ENCODE measurements at places on chromosomes 13 and 19. TPM values are rescaled to one million over a fixed set of nuclear protein-coding genes. Genes with fewer than 3 reads are reported as not detected.

DNA sequence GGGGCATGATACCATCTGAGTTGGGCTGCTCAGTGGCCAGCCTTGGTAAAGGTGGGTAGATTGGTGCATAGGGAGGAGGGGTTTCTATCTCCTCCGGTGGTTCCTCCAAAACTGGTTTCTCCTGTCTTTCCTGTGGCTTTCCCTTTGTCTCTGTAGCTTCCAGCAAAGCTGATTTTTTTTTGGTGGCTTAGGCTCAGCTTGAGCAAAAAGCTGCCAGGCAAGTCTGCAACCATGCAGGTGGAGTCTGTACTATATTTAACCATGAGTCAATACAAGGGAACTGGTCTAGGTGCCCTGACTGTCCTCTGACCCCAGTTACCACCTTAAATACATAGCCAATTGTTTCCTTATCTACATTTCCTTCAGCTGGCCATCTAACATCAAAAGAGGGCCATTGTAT is 64.0 kb upstream of the ZNF681 start:
- no peak for DNase-seq

DNA sequence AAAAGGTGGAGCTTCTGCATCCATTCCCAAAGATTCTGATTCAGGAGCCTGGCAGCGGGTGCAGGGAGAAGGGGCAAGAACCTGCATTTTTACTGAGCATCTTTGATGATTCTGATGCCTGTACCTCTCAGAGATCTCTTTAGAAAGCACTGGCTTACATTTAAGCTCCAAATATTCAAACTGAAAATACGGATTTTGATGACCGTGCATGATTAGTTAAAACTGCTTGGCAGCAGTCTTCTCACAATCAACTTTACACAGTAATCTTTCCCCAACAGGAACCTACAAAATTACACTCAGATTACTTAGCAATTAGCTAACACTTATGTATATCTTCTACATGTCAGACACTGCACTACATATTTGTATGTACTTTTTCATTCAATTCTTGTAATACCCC is 108.9 kb downstream of the DOCK9 start:
- DNase-seq = no peak

- no peak for DNase-seq
Measured at GRCh38 chr19:44810234-44811121, 1.6 kb downstream of the BCAM start.

GRCh38 chr13:42777467-42777866 is 3.9 kb upstream of the FAM216B start:
- DNase-seq = no peak

Gene LENG9
- 3.5 TPM for total RNA-seq

Gene MBD3L4
- not detected for total RNA-seq

Gene STOML3
- not detected for total RNA-seq

All from GM12878 (cell line).